ENCODE measurements at places on chromosomes 3 and 15.

DNA sequence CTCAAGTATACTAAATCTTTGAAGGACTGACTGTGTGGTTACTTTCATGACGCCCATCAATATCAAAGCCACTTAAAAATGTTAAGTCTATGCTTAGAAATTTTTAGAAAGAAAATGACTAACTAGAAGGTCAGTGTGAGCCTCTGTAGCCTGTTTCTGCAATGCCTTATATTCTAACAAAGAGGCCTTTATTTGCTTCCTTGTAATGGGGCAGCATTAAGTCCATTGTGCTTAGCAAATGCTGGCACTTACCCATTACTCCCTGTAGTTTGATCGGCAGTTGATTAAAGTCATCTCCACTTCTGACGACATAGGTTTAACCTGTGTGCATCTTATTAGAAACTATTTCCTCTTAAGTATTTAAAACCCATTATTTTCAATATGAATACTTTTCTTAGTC lies 91.6 kb upstream of the FAM98B start:
- H3K36me3 ChIP-seq, result no peaks in the 10 kb centered on the region
- DNase-seq, result no peak
- no peak overlapping the region for H3K4me3 ChIP-seq
- no peak overlapping the region for H3K27ac ChIP-seq
- H3K4me1 ChIP-seq, result no peaks in the 10 kb centered on the region

DNA sequence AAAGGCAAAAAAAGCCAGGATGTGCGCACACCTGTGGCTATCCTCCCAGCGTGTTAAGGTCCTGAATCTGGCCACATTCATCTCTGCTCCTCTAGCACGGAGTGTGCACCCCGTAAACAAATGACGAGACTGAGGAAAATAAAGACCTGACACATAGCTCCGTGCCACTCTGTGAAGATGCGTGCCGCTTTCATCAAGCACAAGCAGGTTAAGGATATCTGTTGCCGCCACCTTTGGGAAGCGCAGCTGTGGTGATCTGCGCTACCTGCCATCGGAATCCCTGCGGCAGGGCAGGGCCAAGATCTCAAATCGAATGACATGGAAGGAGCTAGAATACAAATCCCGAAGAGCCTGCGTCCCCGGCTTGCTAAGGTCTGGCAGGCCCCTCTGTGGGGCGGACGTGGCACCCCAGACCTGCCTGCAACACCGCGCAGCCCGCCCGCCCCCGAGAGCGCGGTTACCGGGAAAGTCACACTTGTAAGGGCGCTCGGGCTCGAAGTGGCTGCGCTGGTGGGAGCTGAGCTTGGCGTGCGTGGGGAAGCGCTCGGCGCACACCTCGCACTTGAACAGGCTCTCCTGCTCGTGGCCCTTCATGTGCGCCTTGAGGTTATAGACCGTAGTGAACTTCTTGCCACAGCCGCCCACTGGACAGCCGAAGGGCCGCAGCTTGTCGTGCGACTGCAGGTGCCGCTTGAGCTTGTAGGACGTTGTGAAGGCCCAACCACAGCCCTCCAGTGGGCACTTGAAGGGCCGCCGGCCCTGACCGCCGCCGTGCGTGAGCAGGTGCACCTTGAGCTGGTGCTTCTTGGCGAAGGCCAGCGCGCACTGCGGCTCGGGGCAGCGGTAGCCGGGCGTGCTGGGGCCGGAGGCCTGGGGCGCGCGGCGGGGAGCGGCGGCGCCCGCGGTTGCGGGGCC lies 936 bp downstream of the ZXDC start:
- DNase-seq, result peak; percentile 22
- H3K4me1 ChIP-seq, result peaks cover 41% of the 10 kb centered on the region
- H3K27ac ChIP-seq, result peak overlapping the region; percentile 59

DNA sequence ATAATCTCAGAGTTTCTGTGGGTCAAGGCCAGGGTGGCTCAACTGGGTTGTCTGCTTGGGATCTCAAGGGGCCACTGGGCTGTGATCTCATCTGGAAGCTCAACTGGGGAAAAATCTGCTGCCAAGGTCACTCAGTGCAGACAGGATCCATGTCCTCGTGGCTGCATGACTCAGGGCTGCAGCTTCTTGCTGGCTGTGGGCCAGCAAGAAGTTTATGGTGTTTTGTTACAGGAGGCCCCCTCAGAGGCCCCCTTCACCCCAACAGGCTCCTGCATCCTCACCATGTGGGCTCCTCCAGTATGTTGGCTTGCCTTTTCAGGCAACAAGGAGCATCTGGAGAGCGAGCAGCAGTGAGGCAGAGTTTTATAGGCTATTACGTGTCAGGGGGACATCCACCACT lies 14.6 kb downstream of the OCA2 start:
- peaks cover 7% of the 10 kb centered on the region for H3K27me3 ChIP-seq
- no peak for DNase-seq
- H3K4me1 ChIP-seq, result no peaks in the 10 kb centered on the region
- no peaks in the 10 kb centered on the region for H3K36me3 ChIP-seq

- peak overlapping the region; percentile 58 for H3K4me3 ChIP-seq
- peak; percentile 99 for DNase-seq
- peaks cover 2% of the 10 kb centered on the region for H3K27me3 ChIP-seq
- peak overlapping the region; percentile 87 for H3K27ac ChIP-seq
- peaks cover 65% of the 10 kb centered on the region for H3K4me1 ChIP-seq
Observed at GRCh38 chr3:129485721-129486663, 42.4 kb upstream of the RHO start.

- peaks cover 19% of the 10 kb centered on the region for H3K36me3 ChIP-seq
- H3K27me3 ChIP-seq, result peaks cover 2% of the 10 kb centered on the region
- peaks cover 32% of the 10 kb centered on the region for H3K4me1 ChIP-seq
- DNase-seq, result peak; percentile 89
Observed at GRCh38 chr3:189981668-189982067, 139.0 kb downstream of the P3H2 start.

- 0 out of 2 replicates have a peak, but pooled peaks cover 4% of the 10 kb centered on the region for H3K36me3 ChIP-seq
- no peaks in the 10 kb centered on the region for H3K27me3 ChIP-seq
- peak; percentile 20 for DNase-seq
- H3K27ac ChIP-seq, result peak overlapping the region; percentile 47
Observed at GRCh38 chr15:48858401-48858800, 19.5 kb upstream of the EID1 start.

GRCh38 chr3:157531301-157531660 lies 28.1 kb upstream of the VEPH1 start:
- H3K4me3 ChIP-seq, result no peak overlapping the region
- no peaks in the 10 kb centered on the region for H3K4me1 ChIP-seq
- peaks cover 2% of the 10 kb centered on the region for H3K27me3 ChIP-seq
- no peak overlapping the region for H3K27ac ChIP-seq
- peaks cover 11% of the 10 kb centered on the region for H3K36me3 ChIP-seq

DNA sequence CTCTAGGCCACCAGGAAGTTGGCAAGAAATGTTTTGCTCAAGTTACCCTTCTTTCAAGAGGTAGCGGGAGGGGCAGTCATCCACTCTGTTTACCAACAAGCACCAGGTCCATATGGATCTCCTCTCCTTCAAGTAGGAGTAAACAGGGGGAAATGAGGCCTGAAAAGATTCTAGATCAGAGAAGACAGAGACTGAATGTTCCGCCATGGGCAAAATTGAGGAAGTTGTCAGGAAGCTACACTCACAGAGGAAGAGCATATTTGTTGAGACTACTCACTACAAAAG lies 81.6 kb downstream of the KLF15 start:
- no peak for DNase-seq
- H3K27me3 ChIP-seq, result peaks cover 2% of the 10 kb centered on the region
- peaks cover 19% of the 10 kb centered on the region for H3K4me1 ChIP-seq
- H3K4me3 ChIP-seq, result no peak overlapping the region
